ENCODE measurements at places on chromosomes 11 and 22.

GRCh38 chr11:121112498-121113455, 11.7 kb downstream of the TECTA start:
- DNase-seq, result no peak

DNA sequence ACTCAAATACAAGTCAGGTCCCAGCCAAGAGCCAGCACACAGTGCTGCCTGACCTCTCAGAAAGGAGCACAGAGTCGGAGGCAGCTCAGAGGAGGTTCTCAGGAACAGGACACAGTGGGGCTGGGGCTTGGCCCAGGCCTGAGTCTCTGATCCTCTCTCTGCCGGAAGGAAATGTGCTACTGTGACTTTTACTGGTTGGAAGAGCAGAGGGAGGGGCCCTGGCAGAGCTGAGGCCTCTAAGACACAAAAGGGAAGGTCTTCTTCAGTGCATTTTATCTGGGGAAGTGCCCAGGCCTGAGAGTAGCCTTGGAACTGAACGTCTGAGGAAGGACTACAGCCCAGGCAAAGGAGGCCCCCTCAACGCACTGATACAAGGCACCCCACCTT, 16.2 kb upstream of the CASTOR1 start:
- DNase-seq, result no peak

GRCh38 chr22:28412109-28412508, 267.5 kb downstream of the TTC28 start:
- DNase-seq, result no peak

DNA sequence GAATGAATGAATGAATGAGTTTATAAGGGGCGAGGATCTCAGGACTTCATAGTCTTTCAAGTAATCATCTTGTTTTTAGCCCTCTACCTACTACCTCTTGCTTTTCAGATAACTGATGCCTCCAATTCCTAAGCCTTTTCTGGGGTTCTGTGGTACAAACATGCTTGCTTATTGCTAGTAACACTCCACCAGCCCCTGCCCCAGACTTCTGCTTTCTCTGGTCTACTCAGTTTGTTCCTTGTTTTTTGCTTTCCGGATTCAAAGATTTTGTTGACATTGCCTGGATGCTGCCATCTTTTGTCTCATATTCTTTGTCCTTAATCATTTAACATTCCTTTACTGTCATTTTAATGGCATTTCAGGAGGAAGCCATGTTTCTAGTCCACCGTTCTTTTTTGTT, 8.9 kb upstream of the TMEM9B start:
- DNase-seq, result no peak

GRCh38 chr11:115222863-115223530, 281.2 kb downstream of the CADM1 start:
- DNase-seq, result no peak

All from esophagus muscularis mucosa (tissue), 4 donors.